ENCODE measurements at places on chromosomes 11 and 22.
A peak's percentile ranks its signal among the peaks of the same experiment; 100 is the strongest.

- DNase-seq: peak; percentile 12
Measured at GRCh38 chr11:59615120-59615636, 396 bp downstream of the OSBP start.

DNA sequence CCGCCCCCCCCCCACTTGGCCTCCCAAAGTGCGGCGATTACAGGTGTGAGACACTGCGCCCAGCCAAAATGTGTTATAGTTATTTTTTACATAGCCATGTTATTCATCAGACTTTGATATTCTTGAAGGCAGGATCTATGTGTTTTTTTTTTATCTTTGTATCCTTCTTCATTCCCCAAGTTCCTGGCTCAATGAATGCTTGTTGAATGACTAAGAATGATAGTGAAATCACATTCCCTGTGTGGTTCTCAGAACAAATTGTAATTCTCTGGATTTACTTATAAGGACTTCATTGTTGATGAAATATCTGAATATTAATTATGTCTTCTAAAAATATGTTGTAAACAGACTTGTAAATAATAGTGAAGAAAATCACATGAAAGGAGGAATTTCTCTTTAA is 33.5 kb downstream of the MMP7 start:
- no peak for DNase-seq

GRCh38 chr22:41403532-41404318 is 22.0 kb downstream of the TEF start:
- DNase-seq: peak; percentile 83

DNA sequence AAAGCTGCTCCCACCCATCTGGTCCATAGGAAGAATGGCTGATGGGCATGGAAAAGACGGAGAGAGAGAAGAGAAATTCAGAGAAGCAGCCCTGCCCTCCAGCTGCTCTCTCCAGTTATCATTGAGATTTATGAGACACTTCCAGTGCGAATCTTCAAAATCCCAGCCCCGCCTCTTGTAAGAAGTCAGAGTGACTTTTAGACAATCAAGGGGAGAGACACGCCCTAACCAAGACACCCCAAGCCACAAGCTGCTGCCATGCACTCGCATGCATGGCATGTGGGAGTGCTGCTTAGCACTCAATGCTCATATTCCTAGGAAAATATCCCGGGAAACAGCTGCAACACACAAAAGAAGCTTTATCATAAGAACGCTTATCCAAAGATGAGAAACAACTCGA is 110.6 kb upstream of the BID start:
- DNase-seq: no peak

DNA sequence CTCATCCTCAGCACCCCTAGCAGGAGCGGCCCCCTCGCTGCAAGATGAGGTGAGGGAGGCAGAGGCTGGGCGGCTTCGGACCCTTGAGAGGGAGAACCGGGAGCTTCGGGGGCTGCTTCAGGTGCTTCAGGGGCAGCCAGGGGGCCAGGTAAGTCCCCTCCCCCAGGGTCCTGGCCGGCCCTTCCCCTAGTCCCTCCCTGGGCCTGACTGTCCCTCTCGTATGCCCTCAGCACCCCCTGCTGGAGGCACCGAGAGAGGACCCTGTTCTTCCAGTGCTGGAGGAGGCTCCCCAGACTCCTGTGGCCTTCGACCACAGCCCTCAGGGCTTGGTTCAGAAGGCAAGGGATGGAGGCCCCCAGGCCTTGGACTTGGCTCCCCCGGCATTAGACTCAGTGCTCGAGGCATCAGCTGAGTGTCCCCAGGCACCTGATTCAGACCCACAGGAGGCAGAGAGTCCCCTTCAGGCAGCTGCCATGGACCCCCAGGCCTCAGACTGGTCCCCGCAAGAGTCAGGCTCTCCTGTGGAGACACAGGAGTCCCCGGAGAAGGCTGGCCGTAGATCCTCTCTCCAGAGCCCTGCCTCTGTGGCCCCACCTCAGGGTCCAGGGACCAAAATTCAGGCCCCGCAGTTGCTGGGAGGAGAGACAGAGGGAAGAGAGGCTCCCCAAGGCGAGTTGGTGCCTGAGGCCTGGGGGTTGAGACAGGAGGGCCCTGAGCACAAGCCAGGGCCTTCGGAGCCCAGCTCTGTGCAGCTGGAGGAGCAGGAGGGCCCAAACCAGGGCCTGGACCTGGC is 4.0 kb downstream of the CCDC88B start:
- DNase-seq: no peak

GRCh38 chr11:100984668-100985067 is 144.9 kb downstream of the PGR start:
- DNase-seq: no peak

- DNase-seq: peak; percentile 11
Measured at GRCh38 chr11:61067782-61068446, 34.4 kb upstream of the CD5 start.

GRCh38 chr11:79481795-79482194 is 41.0 kb upstream of the TENM4 start:
- DNase-seq: no peak

- DNase-seq: no peak
Measured at GRCh38 chr11:1072116-1072820, 2.4 kb upstream of the MUC2 start.

DNA sequence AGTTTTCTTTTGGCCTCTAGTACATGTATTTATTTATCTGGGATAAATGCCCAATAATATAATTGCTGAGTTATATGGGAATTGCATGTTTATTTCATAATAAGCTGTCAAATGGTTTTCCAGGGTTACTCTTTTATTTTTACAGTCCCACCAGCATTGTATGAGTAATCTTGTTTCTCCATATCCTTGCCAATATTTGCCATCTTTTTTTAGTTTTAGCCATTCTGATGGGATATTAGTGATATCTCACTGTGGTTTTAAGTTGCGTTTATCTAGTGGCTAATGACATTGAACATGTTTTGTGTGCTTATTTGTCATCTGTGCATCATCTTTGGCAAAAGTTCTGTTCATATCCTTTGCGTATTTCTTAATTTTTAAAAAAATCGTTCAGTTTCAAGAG is 372.8 kb upstream of the CCDC179 start:
- no peak for DNase-seq

DNA sequence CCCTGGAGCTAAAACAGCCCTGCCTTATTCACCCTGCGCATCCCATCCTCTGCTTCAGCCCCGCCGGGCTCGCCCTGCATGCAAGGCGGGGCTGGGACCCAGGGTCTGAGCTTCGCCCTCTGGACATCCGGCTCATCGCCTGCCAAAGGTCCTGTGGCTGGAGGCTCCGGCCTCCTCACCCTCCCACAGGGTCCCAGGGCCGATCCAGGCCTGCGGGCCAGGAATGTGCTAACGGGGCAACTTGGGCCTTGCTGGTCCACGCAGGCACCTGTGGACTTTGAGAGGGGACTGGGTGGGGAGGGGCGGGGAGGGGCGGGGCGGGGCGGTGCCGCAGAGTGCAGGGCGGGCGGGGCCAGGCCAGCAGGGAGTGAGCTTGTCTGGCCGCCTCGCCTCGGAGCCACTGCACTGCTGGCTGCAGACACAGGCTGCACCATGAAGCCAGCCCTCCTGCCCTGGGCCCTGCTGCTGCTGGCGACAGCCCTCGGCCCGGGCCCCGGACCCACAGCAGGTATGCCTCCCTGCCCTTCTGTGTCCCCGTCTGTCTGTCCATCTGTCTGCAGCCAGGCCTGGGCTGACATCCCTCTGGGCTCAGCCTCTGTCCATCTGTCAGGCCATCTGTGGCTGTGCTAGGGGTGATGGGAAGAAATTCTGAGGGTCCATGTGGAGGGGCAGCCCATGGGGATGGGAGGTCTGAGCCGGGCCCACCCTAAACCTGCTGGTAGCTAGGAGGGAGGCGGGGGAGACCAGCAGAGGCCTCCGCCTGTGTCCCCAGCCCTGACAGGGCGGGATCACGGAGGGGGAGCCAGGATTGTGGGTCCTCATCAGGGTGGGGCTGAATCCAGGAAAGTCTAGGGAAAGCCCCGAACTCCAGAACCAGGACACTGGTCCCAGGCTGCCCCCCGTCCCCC is at the start of gene SUSD2:
SUSD2 (plus strand) TSS at position 400 of the 908 bp plus-strand sequence; CDS start at position 433, 33 bp downstream.
- DNase-seq: peak; percentile 42

GRCh38 chr11:18527512-18527911 is 770 bp upstream of the TSG101 start:
- peak; percentile 12 for DNase-seq

- no peak for DNase-seq
Measured at GRCh38 chr11:74417379-74417804, 19.2 kb upstream of the PGM2L1 start.

- DNase-seq: no peak
Measured at GRCh38 chr22:49954991-49955580, 5.5 kb upstream of the PIM3 start.

GRCh38 chr11:126113515-126113957 is 50.9 kb upstream of the CDON start:
- DNase-seq: peak; percentile 54

DNA sequence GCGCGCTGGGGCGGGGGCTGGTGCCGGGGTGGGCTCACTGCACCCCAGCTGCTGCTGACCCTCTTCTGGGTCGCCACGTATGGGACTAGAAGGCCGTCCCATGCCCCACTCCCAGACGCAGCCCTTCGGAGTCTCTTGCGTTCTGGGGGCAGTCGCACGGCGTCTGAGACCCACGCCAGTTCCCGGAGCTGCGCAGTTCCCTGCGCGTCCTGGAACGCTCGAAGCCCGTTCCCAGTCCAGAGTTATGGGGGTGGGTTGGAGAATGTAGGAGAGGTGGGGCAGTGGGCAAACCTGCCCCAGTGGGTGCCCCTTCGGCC is 375 bp downstream of the LAYN start:
- no peak for DNase-seq
